B cell (primary cell): ENCODE measurements at places on chromosomes 2 and 18. TPM values are rescaled to one million over a fixed set of nuclear protein-coding genes. Genes with fewer than 3 reads are reported as not detected.

- DNase-seq: no peak
Measured at GRCh38 chr2:238942726-238943300, 94.9 kb downstream of the TWIST2 start.

Gene FSHR
- polyA plus RNA-seq: not detected in 2 replicates

DNA sequence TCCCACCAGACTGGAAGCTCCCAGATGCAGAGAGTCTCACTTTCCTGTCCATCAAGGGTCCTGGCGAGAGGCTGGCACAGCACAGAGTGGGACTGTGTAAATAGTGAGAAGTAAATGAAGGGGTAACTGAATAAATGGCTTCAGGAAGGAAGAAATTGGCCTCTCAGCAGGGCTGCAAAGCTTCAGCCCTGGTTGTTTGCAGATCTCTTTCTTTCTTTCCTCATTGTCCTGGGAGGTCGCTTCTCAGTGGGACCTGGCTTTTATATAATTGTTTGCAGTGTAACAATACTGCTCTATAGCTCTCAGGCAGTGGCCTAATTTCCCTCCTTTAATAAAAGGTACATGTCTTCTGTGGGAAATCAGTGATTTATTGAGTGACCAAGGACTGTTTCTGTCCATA, 74.9 kb upstream of the GPR45 start:
- no peak for DNase-seq

- DNase-seq: no peak
Measured at GRCh38 chr2:202589582-202589949, 45.2 kb upstream of the FAM117B start.

DNA sequence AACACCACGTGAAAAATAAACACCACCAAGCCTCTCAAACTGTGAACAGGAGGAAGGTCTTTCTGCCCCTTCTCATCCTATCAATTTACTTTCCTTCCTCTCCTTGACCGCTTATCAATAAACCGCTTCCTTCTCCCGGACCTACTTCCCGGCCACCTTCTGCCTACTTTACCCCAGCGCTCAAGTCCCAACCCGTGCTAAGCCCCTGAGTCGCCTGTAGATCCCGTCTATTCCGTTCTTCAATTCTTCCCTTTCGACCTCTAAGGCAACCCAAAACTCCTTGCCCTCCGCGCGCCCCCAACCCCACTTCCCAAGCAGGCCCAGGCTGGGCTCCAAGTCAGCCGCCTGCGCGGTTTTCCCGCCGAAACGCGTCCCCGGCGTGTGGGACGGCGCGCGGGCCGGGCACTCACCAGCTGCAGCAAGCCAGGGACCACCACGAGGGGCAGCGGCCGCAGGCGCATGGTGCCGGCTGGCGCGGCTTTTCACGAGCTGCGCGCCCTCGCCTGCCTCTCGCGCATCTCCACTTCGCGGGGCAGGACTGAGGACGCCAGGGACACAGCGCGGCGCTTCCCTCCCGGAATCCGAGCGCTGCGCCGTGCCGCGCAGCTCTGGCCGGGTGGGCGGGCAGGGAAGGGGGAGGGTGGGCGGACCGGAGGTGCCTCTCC, at the start of gene NXPH2:
TSS of gene NXPH2 (minus strand) at position 610 of the 665 bp plus-strand sequence. CDS start at position 461, 149 bp downstream.
- no peak for DNase-seq
